Mammary epithelial cell (primary cell): ENCODE measurements at places on chromosomes 6 and 20. TPM values are rescaled to one million over a fixed set of nuclear protein-coding genes. Genes with fewer than 3 reads are reported as not detected.

The SLC22A3 gene
- 1.4 and 4.2 TPM in 2 replicates for total RNA-seq

The ULBP3 gene
- total RNA-seq = 28.5 TPM

The SLC22A1 gene
- 3.4 and 3.8 TPM in 2 replicates for total RNA-seq

The STMND1 gene
- not detected in 2 replicates for total RNA-seq

The RAB32 gene
- total RNA-seq = 56.5 and 65.8 TPM in 2 replicates

The BPIFA1 gene
- total RNA-seq = not detected

The DYNLRB1 gene
- 95.6 and 113 TPM in 2 replicates for total RNA-seq

The OR2H2 gene
- not detected in 2 replicates for total RNA-seq

The RHAG gene
- total RNA-seq = not detected

The EDN3 gene
- not detected in 2 replicates for total RNA-seq

The MLN gene
- not detected in 2 replicates for total RNA-seq

The BMP5 gene
- not detected for total RNA-seq

The ALDH8A1 gene
- total RNA-seq = 2.7 TPM

The RNF114 gene
- total RNA-seq = 57.3 and 72.3 TPM in 2 replicates

The CDSN gene
- total RNA-seq = 0.29 and 0.80 TPM in 2 replicates

The CCN5 gene
- total RNA-seq = not detected in 2 replicates

The LAMP5 gene
- total RNA-seq = not detected in 2 replicates

The HDGFL1 gene
- total RNA-seq = not detected in 2 replicates

The LAMA4 gene
- 0.35 TPM in 1 of 2 replicates, not detected in the other for total RNA-seq

The OPN5 gene
- total RNA-seq = not detected in 2 replicates

The SLC39A7 gene
- total RNA-seq = 52.8 TPM

The GMEB2 gene
- total RNA-seq = 12.8 and 15.1 TPM in 2 replicates

The ZSCAN23 gene
- 7.2 TPM for total RNA-seq

The ZSCAN12 gene
- total RNA-seq = 5.3 and 5.6 TPM in 2 replicates

The GABRR1 gene
- total RNA-seq = not detected in 2 replicates

The BACH2 gene
- 2.9 and 3.6 TPM in 2 replicates for total RNA-seq

The FILIP1 gene
- not detected in 2 replicates for total RNA-seq

The CPNE1 gene
- total RNA-seq = 157 and 165 TPM in 2 replicates

The TMEM200A gene
- total RNA-seq = 10.7 and 15.2 TPM in 2 replicates

The KCNK16 gene
- not detected in 2 replicates for total RNA-seq
